ENCODE measurements at places on chromosomes 13 and 19.

- DNase-seq: peak; percentile 51
Measured at GRCh38 chr13:113897161-113897560, 33.3 kb upstream of the GAS6 start.

GRCh38 chr19:33208371-33208895 lies 14.3 kb downstream of the LRP3 start:
- DNase-seq: no peak

DNA sequence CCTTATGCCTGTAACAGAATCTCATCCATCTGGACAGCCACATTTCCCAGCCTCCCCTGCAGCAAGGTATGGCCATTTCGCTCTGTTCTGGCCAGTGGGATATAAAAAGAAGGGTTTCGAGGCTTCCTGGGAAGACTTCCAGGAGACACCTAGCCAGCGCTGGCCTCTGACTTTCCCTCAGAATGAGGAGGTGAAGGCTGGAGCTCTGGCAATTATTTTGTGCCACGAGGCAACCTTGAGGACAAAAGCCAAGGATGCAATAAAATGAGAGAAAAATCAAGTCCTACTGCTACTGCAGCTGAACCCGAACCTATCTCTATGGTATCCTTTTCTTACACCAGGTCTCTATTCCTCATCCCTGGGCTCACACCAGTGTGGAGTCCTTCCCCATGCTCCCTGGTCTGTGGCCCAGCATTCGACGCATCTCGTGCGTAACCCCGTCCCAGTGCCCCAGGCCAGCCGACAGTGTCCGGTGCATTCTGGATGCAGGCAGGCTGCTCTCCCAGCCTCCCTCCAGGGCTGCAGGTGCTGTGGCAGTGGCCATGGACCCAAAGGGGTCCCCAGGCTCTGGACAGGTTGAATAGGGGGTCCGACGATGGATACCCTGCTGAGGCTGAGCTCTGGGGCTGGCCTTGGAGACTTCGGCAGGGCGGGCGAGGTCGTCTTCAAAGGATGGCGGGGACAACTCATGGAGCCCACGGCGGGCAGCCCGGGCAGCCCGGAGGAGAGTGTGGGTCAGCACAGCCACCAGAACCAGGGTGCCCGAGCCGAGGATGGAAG lies 12.2 kb downstream of the TMEM221 start:
- no peak for DNase-seq

- DNase-seq: no peak
Measured at GRCh38 chr13:49132479-49133002, 87.6 kb upstream of the MLNR start.

GRCh38 chr13:43428545-43429296 lies 358.1 kb downstream of the ENOX1 start:
- no peak for DNase-seq
